Caki2 (cell line): ENCODE measurements at places on chromosomes 5 and 9. TPM values are rescaled to one million over a fixed set of nuclear protein-coding genes. Genes with fewer than 3 reads are reported as not detected.

Gene FCN2
- not detected in 2 replicates for total RNA-seq

Gene WDR31
- total RNA-seq, result 4.1 and 7.8 TPM in 2 replicates

Gene PCDHGA4
- not detected in 2 replicates for total RNA-seq

Gene TLX3
- not detected in 2 replicates for total RNA-seq

Gene SLCO6A1
- total RNA-seq, result not detected in 2 replicates

Gene SLC6A19
- total RNA-seq, result not detected in 2 replicates

Gene DIPK1B
- total RNA-seq, result 12.5 and 19.5 TPM in 2 replicates

Gene SLC1A3
- total RNA-seq, result not detected in 2 replicates
